ENCODE measurements at places on chromosomes 7 and 10.

DNA sequence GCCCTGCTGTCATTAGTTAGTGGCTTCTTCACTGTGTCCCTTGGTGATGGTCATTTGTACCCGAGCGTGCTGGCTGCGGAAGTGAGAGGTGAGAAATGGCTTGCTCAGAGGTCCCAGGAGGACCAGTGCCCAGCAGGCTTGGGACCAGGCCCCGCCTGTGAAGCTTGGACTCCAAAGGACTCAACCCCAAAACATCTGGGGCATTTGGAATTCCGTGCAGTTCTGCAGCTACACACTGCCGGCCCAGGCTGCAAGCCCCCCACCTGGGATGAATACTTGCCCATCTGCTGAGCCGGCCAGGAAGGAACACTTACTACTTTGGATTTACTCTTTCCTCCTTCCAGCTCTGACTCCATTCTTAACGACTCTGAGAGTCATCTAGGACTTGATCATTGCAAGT lies 18.0 kb downstream of the ECHDC3 start:
- no peak for DNase-seq

DNA sequence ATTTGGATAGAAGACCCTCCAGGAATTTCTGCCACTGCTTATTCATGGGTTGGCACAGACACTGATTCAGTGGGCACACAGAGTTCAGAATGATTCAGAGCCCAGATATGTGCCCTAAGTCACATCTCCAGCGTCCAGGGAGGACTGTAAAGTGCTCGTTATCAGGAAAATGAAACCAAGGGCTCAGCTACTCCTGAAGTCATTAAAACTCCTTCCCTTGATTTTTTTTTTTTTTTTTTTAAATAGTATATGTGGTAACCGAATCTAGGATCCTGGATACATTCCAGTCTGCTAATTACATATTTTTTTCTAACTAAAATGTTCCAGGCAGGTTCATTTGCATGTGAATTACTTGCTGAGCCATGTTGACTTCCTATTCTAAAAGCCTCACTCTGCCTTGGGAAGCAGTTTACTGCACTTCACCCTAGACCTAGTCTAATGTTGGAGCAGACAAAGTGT lies 34.7 kb downstream of the MET start:
- no peak for DNase-seq

- DNase-seq: no peak
These were observed 28.0 kb downstream of the ITPRIP start for GRCh38 chr10:104309980-104310978.

DNA sequence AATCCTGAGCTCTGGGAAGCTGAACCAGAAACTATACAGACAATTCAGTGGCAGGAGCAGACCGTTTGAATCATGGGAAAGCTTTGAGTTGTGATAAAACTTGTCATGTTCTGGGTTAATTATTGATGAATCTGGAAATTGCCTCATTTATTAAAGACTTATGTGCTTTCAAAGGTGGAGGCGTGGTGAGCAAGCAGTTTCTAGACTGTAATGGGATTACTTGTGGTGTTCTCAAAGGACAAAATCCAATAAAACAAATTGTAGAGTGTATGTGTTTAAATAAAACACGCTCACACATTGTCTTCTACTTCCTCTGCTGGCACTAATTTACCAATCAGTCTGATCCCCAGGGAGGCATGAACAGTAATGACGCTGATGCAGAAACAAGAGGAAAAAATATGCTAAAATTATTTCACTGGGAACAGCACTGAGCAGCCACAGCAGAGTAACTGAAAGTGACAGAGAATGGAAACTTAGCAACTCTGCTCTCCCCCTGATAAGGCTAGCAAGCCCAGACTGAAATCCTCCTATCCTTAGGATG lies 25.1 kb downstream of the PARD3 start:
- DNase-seq: peak; percentile 56

GRCh38 chr7:149853157-149853556 lies 15.0 kb downstream of the ZNF862 start:
- DNase-seq: no peak

GRCh38 chr7:93359520-93360198 lies 127.5 kb downstream of the VPS50 start:
- no peak for DNase-seq

- peak; percentile 86 for DNase-seq
These were observed 44.9 kb downstream of the AKR1B15 start for GRCh38 chr7:134593530-134594392.

DNA sequence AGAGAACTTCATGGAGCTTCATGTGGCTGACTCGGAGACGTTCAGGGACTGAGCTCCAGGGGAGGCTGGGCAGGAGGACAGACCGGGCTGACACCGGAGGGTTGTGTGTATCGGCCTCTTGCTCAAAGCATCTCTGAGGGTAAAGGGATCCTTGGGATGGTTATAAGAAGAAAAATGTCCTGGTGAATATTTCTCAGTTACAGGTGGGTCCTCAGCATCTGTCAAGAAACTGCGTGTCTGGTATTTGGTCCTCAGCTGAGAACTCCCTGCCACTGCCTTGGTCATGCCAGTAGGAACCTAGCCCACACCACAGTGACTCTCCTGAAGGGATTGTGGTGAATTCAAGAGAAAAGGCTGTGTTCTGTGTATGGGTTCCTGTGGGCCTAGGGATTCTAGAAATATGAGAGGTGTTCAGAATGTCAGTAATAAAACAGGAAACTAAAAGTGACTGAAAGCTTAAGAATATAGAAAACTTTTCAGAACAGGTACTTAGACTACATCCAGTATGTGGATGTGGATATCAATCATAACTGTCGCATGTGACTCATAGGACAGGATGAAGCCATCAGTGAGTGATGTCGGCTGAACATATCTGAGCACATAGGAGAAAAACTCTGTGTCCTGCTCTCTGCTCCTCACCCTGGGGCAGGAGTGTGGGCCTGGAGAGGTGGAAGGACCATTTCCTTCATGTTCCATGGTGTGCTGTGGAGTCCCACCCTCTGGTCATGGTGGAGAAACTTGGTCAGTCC lies 28.4 kb downstream of the MBL2 start:
- DNase-seq: no peak

DNA sequence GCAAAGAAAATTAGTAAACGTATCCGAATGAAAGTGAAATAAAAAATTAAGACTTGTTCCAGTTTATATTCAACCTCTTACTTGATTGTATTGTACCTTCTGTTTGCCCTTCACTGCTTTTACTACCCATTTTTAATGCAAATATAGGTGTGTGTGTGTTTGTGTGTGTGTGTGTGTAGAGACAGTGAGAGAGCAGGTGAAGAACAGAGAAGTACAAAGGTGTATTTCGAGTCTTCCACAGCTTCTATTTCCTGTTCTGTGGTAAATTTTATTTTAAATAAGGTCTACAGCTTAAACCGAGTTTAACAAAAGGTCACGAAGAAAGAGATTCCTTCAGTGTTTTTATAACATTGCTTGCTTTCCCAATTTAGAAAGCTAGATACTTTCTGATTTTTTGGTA lies 12.7 kb upstream of the SVIL start:
- DNase-seq: peak; percentile 45

DNA sequence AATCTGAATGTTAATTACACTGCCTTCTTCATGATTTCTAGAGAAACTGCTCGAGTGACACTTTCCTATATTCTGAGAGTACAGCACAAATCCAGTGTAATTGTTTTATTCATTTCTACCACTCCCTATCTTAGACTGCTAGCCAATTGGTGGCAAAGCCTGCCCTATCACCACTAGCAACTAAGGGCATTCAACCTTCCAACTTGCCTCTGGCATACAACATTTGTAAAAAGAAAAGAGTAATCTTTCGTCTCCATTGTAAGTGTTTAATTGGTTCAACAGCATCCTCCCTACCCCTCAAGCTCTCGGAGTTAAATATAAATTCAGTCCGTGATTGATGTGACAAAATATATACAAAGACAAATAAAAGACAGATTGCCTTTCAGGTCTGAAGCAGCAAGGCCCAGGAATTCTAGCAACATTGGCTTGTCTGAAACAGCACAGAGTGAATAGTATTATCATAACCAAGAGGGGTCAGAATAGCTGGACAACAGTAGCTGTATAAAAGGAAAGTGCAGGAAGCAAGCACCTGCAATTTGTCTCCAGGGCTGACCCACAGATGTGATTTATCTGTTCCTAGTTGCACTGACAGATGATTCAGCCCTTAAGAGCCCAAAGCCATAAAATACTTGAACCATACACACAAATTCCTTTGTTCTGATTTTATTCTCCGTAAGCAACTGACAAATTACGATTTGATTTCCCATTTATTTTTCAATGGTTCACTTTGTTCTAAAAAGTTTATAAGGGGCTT lies 47.6 kb upstream of the ANKRD1 start:
- DNase-seq: peak; percentile 15

- DNase-seq: peak; percentile 53
These were observed 553.3 kb downstream of the HTR7 start for GRCh38 chr10:90304533-90304932.

- DNase-seq: peak; percentile 62
These were observed 115.5 kb upstream of the ZNF438 start for GRCh38 chr10:31147210-31147608.

- DNase-seq: no peak
These were observed 347.9 kb downstream of the LRMDA start for GRCh38 chr10:75779276-75779675.

DNA sequence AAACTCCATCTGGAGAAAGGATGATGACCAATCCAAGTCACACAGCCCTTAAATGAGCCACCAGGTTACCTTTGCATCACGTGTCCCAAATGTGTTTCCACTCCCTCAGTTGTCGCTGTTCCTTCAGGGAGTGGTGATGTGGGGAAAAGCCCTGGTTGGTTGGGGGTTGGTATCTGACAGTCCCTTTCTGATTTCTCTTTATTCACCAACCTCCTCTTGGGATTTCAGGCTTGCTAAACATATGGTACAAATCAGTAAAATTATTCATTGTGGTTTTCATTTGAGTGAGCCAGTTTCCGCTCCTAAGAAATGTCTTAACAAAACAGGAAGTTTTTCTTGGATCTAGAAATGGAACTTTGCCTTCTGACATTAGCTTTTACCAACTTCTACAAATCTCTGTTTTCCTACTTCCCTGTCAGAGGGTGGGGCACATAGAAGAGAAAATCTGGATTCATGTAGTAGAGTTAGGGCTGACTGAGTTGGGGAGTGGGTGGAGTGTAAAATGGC lies 40.0 kb upstream of the KMT2E start:
- peak; percentile 65 for DNase-seq

- DNase-seq: no peak
These were observed 567.5 kb downstream of the POM121L12 start for GRCh38 chr7:53602817-53603418.

GRCh38 chr10:88409236-88409635 lies 173.9 kb downstream of the RNLS start:
- DNase-seq: no peak

DNA sequence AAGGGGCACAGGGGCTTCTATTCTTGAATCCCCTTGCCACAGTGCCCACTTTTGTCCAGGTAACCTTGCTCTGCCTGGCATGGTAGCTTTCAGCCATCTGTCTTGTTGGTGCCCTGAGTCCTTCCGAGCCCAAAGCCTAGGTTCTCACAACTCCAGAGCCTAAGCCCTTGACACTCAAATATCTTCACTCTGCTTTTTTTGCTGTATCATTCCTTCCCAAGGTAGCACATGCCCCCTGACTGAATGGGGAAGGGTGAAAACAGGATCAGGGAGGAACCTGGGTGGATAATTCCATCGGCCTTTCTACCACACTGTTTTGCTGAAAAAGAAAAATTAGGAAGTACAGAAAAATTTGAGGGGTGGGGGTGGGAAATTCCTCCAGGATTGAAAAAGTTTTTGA lies 37.6 kb downstream of the LDB3 start:
- no peak for DNase-seq

GRCh38 chr10:92421550-92421949 lies 130.6 kb downstream of the MARCHF5 start:
- DNase-seq: no peak

- DNase-seq: peak; percentile 46
These were observed 109.2 kb downstream of the STRA8 start for GRCh38 chr7:135342887-135343286.

GRCh38 chr10:120431251-120431651 lies 25.8 kb upstream of the PLPP4 start:
- DNase-seq: peak; percentile 72

- no peak for DNase-seq
These were observed 36.5 kb downstream of the CAMK2B start for GRCh38 chr7:44288811-44289340.

GRCh38 chr10:20058135-20058534 lies 241.9 kb downstream of the PLXDC2 start:
- no peak for DNase-seq

- DNase-seq: no peak
These were observed 106.7 kb downstream of the LRMDA start for GRCh38 chr10:75538144-75538543.

DNA sequence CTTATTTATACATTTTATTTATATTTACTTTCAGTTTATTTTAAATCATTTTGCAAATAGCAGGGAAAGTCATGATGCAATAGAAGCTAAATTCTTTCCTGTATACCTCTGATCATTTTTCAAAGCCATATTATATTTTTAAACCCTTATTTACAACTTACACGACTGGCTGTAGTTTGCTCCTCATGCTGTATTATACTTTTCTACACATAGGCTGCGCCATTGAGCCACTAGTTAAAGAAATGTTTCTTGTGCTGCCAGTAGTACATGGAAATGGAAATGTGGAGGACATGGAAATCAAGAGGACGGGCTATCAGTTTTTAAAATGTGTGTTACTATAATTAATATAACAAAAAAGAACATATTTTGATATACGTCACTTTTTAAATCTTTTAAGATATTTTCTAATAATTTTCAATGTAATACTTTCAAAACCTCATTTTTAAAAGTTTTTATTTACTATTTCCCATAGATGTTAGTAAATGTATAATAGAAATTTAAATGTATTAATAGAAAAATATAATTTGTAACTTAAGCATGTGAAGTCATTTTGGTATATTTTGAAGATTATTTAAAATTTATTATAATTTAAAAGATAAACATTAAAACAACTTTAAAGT lies 118.5 kb downstream of the VTI1A start:
- DNase-seq: peak; percentile 82

DNA sequence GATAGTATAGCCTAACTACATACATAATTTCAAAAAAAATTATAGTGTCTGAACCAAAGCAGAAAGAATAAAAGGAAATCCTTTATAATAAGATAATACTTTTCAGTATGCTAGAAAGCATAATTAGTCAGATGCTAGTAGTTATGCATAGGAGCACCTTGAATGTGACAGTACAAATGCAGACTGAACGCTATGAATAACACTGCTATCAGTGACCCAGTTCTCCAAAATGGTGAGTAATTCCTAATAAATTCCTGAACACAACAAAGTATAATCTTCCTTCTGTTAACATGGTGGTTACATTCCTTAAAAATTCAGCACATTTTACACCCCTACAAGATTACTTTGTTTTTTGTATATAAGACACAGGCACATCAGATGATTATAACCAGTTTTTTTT lies 1.2 kb upstream of the CHPF2 start:
- no peak for DNase-seq

DNA sequence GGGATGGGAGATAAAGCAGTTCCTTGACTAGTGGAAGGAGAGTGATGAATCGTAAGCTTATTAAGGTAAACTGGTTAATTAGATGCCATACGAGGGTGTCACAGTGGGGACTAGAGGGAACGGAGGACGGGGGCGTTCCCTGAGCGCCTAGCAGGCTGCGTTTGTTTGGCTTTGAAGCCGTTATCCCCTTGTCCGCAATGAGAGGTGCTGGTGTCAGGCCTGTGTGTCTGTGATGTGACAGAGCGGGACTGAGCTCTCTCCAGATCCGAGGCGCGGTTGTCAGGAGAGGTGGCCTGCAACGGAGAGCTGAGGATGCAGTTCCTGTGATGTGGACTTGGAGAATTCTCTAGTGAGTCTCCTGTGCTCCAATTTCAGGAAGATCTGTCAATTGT lies 60.0 kb upstream of the PRPS1L1 start:
- DNase-seq: peak; percentile 22

Measured in muscle of leg (tissue), 16 donors.